GM23248 (cell line): ENCODE measurements at places on chromosomes 1 and 21. TPM values are rescaled to one million over a fixed set of nuclear protein-coding genes. Genes with fewer than 3 reads are reported as not detected.
A peak's percentile ranks its signal among the peaks of the same experiment; 100 is the strongest.

DNA sequence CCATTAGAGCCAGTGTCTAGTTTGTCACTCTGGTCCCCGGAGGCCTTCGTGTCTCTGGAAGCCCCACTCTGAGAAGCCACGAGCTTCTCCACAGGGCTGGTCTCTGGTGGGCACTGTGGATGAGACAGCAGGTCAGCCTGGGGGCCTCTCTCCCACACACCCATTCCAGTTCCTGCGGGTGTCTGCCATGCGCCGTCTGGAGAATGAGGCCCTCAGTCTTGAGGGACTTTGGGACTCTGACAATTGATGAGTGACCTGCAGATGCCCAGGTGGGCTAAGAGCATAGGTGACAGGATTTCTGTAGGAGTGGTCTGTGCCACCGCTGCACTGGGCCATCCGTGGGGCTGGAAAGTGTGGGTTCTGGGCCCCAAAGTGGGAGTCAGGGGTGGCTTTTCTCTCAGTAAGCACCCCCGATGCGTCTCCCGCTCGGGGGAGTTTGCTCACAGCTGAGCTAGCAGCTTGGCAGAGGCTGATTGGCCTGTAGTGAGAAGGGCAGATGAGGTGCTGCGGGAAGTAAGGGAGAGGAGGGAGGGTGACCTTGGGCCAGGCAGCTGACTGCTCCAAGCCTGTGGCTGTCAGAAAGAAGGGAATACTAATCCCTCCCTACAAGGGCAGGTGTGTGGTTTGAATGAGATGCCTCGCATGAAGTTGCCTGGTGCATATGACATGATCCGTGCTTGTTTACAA is 26.4 kb downstream of the LHX4 start:
- no peak for DNase-seq

GRCh38 chr21:26717146-26717739 is 128.0 kb downstream of the ADAMTS1 start:
- DNase-seq = peak; percentile 49

GRCh38 chr1:230518511-230518910 is 92.4 kb upstream of the PGBD5 start:
- DNase-seq = no peak

- DNase-seq = no peak
Observed at GRCh38 chr1:225944951-225945350, 3.9 kb upstream of the LEFTY2 start.

DNA sequence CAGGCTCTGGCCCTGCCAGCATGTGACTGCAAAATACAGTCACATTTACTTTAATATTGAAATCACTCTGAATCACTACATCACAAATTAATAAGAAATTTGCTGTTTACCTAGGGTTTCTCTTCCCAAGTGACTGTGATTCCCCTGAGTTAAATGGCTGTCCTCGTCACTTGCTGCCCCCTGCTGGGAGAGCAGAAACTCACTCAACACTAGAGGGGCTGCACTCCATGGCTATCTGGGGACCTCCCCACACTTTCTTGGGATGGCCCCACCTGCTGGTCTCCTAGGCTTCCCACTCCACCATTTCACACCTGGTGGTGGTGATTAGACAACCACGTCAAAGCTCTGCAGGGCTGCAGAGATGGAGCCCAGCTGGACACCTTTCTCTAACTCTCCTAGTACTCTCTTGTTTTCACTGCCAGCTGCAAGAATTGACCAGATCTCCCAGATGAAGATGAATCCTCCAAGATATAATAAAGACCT is 63.4 kb downstream of the CD2 start:
- DNase-seq = peak; percentile 45

- no peak for DNase-seq
Observed at GRCh38 chr1:41576206-41576605, 91.7 kb upstream of the EDN2 start.

- DNase-seq = peak; percentile 56
Observed at GRCh38 chr1:236759252-236759859, 35.7 kb upstream of the MTR start.

- no peak for DNase-seq
Observed at GRCh38 chr1:239854922-239855321, 236.8 kb upstream of the FMN2 start.

GRCh38 chr1:208544053-208544452 is 299.9 kb upstream of the PLXNA2 start:
- DNase-seq = no peak

- no peak for DNase-seq
Observed at GRCh38 chr21:41965461-41966013, 11.7 kb upstream of the C2CD2 start.

GRCh38 chr21:31338908-31339368 is 5.1 kb downstream of the TIAM1 start:
- DNase-seq = no peak

- DNase-seq = peak; percentile 56
Observed at GRCh38 chr1:89538361-89538760, 13.7 kb downstream of the LRRC8B start.

DNA sequence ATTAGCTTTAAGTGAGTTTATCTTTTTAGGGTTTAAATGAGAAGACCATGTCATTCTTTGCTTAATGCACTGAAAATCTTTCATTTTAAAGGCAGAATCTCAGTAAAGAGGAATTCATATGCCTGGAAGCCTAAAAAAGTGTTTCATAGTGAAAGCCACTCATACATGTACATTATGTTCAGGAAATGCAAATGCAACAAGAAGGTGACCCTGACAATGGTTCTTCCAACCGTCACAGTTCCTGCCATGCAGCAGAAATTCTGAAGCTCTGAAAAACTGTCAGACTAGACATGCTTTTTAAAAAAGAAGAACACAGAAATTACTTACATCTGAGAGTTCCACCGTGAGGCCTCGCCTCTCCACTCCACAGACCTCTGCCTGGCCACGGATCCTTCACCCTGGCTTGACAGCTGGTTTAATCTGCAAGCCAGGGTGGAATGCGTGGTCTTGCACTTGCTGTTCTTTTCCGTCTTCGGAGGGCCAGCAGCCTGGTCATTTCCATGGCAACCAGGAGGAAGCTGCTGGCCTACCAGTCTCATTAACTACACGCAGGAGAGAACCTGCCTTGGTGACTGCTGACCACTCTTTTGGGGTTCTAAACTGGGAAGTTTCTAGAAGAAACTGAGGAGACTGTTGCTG is 41.8 kb upstream of the PAXBP1 start:
- no peak for DNase-seq

DNA sequence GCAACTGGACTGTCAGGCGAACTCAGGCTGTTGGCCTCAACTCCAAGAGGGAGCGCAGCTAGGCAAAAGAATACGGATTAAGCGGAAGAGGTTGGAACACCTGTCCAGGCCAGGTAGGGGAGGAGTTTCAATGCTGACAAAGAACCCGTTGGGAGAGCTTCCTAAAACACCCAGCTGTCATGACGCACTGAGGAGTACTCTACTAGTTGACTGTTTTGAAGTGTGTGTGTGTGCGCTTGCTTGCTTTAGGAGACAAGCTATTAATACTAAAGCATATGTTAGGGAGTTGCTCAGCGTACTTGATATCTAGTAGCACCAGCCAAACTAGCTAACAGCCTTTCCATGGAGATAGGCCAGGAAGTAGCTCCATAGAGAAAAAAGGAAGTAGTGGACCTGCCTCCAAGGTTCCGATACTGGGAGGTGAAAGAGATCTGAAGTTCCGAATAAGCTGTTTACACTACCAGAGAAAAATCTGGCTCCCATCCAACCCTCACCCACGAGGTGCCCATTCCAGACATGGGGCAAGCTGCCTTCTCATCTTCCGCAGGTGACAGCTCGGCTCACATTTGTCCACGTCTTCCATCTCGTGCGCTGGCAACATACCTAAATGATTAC is 974 bp upstream of the FNBP1L start:
- peak; percentile 21 for DNase-seq

- DNase-seq = peak; percentile 9
Observed at GRCh38 chr21:31558189-31558961, 101.1 kb upstream of the SOD1 start.

- no peak for DNase-seq
Observed at GRCh38 chr1:98763488-98764150, 102.1 kb downstream of the SNX7 start.

DNA sequence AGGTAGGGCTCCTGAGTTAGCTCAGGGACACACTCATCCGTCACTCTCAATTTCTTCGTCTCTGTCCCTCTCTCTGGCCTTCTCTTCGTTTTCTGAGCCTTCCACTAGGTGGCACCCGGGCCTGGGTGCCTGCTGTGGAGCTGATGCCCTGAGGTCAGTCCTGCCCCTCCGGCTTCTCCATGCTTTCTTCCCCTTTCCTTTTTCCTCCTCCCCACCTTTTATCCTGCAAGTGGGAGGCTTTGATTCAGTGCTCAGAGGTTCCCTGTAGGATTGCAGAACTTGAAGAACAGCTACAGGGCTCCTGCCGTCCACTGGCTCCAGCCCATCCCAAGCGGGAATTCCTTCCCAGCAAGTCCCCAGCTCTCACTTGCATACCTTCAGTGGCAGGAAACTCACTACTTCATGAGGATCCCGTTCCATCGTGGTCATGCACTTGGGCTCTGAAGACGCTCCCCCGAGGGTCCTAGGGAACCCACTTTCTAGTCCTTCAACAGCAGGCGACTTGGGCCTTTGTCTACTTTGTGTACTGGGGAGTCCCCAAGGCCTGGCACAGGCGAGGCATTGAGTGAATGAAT is 45.6 kb downstream of the SRRM1 start:
- peak; percentile 87 for DNase-seq

GRCh38 chr1:113106910-113107309 is 33.9 kb downstream of the LRIG2 start:
- no peak for DNase-seq

DNA sequence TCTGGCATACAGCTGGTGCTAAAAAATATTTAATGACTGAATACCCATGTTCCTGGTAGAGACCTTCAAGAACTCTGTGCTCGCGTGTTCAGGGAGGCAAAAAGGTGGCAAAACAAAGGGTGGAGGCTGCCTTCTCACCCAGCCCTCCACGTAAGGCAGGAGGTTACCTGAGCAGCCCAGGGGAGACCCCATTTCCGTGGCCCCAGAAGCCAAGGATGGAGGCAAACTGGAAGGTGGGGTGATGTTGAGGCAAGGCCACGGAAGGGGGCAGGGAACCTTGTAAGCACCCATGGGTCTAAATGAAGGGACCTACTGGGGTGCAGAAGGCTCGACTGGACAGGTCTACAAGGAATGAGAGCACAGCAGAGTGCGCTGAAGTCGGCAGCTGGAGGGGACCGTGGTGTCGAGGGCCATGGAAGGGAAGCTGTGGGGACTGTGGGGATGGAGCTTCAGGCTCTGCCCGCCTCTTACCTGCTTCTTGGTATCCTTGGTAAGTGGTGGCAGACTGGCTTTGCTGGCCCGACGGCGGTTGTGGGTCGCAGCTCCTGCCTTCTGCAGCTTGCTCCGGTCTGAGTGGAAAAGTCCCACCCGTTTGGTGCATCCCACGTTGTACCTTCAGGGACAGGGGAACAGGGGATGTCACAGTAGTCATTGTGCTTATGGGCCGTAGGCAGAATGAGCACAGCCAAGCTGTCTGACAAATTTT is 8.9 kb upstream of the A3GALT2 start:
- DNase-seq = no peak

DNA sequence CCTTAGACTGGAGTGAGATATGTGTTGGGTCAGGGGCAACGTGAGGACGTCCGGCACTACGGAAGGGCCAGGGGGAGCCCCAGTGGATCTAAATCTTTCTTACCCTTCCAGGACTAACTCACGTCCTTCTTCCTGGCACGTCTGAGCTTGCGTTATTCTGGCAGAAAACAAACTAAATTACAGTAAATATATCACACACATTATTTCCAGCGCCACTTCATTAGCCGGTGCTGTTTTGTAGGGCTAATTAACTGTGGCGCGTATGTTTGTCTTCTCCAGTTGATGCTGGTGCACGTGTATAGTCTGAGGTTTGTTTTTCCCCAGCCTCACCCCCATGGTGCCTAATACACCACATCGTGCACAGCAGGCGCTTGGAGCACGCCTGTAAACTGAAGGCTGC is 59.2 kb downstream of the TLR5 start:
- no peak for DNase-seq

GRCh38 chr1:107529511-107530149 is 388.8 kb downstream of the NTNG1 start:
- DNase-seq = peak; percentile 78

Gene DYNLT5
- total RNA-seq = 2.3 and 5.8 TPM in 2 replicates

Gene ADCY10
- total RNA-seq = 0.11 TPM in 1 of 2 replicates, not detected in the other

Gene PPIAL4G
- not detected in 2 replicates for total RNA-seq

Gene STYXL2
- not detected in 2 replicates for total RNA-seq

Gene FMO4
- 1.6 and 1.7 TPM in 2 replicates for total RNA-seq

Gene TSPEAR
- total RNA-seq = not detected in 2 replicates

Gene SERTAD4
- total RNA-seq = 0.76 and 0.97 TPM in 2 replicates

Gene COL6A1
- total RNA-seq = 1,783 and 1,897 TPM in 2 replicates

Gene PDC
- 0.63 TPM in 1 of 2 replicates, not detected in the other for total RNA-seq

Gene DIO1
- total RNA-seq = not detected in 2 replicates
